ENCODE measurements at places on chromosomes 3 and 15.

GRCh38 chr3:168289471-168290008, 193.8 kb upstream of the GOLIM4 start:
- no peak for DNase-seq

DNA sequence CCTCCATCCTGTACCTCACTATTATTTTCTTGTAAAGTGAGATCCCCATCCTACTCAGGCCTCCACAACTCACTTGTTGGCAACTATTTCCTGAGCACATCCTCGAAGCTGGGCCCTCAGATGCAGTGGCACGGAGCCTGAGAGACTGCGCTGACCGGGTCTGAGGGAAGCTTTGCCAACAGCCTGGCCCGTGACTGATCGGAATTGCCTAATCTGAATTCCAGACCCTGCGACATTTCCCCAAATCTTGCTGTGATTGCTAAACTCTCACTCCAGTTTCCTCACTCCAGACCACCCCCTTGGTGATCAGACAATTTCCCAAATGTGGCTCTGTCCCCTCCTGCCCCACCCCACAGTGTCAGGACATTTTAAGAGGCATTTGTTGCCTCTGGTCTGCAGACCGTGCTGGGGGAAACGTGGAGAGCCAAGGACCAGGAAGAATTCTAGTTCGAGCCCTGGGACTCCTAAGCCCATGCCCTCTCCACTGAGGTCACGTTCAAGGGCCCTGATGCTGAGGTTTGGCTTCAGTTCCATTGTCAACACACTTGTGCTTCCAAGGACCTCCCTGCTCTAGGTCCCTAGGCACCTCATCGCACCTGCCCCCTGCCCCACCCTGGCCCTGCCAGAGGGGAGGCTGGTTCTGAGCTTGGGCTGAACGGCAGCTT, 22.8 kb downstream of the KLHL25 start:
- no peak for DNase-seq

DNA sequence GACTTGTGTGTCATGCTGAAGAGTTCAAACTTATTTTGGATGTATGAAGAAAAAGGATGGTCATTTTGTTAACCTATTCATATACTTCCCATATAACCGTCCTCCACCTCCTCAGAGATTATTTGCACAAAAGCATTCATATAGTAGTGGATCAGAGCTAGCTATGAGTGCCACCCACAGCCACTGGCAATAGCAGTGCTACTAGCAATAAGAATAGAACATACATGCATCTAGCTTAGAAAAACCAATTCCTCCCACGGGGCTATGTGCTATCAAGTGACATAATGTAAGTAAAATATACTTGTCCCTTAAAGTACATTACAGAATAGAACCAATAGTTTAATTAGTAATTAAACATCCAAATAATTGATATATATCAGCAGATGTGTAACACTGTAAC, 10.3 kb upstream of the ZBED2 start:
- DNase-seq = no peak

DNA sequence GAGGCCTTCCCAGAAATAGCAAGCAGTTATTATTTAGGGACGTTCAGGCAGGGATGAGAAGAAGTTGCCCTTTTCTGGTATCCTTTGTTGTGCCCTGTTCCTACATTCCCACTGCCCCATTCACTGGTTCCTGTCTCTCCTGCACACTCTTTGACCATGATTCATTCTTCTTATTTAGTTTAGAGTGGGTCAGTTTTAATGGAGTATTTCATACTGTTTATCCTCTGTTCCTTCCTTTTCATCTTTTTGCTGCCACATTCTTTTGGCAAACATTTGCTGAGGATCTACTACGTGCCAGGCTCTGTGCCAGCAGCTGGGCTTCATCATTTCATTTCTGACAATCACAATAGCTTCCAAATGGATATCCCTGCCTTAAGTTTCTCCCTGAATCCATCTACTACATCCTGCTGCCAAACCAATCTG, 11.8 kb upstream of the EID1 start:
- DNase-seq = no peak

Measured in natural killer cell treated with Interleukin-12 subunit alpha and Interleukin-12 subunit beta and Interleukin-15 and Interleukin-18, amount 100 ng/mL, for 72 hours (primary cell).